Activated B cell treated with CpG ODN at 0.5 μM for 24 hours (primary cell): ENCODE measurements at places on chromosomes 4 and X.

- no peak for DNase-seq
These were observed 444.7 kb upstream of the TENM3 start for GRCh38 chr4:181798536-181798935.

- DNase-seq = no peak
These were observed 154.2 kb upstream of the NEIL3 start for GRCh38 chr4:177155454-177155853.

GRCh38 chr4:7649741-7650531, 215.2 kb upstream of the PSAPL1 start:
- no peak for DNase-seq

- no peak for DNase-seq
These were observed 283.0 kb downstream of the GASK1B start for GRCh38 chr4:157889788-157890187.

DNA sequence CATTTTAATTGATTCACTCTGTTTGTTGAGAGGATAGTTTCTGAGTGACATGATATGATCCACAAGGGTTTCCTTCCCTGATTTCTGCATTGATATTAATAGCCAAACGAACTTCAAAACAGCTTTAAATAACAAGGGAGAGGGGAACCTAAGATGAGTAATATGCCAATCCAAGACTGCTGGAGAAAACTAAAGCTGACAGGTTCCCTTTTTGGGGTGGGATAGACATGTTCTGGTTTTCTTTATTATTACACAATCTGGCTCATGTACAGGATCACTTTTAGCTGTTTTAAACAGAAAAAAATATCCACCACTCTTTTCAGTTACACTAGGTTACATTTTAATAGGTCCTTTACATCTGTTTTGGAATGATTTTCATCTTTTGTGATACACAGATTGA, 182.2 kb downstream of the AR start:
- no peak for DNase-seq

- DNase-seq = no peak
These were observed 9.6 kb upstream of the PRDM8 start for GRCh38 chr4:80187677-80188076.

DNA sequence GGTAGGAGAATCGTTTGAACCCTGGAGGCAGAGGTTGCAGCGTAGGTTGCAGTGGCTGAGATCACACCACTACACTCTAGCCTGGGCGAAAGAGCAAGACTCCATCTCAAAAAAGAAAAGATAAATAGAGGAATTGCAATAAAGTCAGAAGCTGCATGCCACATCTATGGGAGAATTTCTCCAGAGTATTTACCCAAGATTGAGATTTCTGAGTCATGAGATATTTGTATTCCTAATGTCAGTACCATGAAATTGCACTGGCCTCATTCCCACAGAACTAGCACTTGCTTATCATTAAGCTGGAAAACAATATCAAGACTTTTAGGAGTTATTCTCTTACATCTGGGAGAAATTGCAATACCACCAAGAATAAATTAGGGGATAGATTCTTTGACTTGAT, 37.4 kb downstream of the ASIC5 start:
- no peak for DNase-seq

DNA sequence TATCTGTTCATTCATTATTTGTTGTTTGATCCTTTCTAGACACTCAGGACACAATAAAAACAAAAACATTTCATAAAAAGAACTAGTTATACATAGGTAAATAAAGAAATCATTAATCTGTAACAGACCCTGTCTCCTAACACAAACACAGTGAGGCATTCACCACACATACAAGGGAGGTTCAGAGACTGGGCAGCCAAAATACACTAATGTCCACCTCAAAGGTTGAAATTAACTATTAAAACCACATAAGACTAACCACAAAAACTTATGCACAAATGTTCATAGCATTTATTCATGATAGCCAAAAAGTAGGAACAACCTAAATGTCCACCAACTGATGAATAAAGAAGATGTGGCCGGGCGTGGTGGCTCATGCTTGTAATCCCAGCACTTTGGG, 7.8 kb downstream of the PAPSS1 start:
- DNase-seq = no peak

GRCh38 chrX:8201896-8202331, 30.8 kb upstream of the VCX2 start:
- DNase-seq = no peak

DNA sequence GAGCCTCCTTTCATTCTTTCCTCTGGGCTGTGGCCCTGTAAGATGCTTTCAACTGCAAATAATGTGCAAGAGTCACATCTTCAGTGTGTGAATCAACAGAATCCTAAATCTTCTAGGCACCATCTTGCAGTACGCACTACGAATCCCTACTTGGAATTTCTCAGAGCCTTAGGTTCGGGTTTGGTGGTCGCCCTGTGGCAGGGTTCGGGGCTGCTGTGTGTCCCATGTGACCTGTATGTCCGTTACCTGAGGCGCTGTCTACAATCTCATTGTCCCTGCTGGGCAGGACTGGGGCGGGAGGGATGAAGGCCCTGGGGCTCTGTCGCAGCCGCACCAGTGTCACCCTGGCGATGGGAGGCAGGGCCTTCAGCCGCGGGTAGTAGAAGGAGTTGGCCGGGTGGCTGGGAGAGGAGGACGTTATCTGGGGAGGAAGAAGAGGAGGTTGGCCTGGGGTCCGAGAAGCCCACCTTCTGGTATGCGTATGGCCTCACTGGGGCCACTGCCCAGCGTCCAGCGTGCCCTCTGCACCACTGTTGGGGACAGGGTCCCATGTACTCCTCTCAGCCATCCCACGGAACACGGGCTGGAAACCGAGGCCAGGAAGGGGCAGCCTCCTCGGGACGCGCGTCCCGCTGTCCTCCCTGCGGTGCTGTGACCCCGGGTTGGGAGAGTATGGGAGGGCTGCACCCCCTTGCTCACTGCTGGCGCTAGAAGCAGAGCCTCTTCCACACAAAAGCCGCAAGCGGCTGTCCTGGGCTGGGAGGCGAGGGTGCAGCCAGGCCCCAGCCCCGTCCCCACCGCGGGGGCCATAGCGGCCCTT, 2.0 kb downstream of the SPON2 start:
- no peak for DNase-seq
